ENCODE measurements at places on chromosomes 3 and 15. TPM values are rescaled to one million over a fixed set of nuclear protein-coding genes. Genes with fewer than 3 reads are reported as not detected.

The RBPMS2 gene
- total RNA-seq = not detected

The ALPK3 gene
- total RNA-seq = 0.79 TPM

The RBMS3 gene
- 43.2 TPM for total RNA-seq

The APOD gene
- total RNA-seq = not detected

The TPRG1 gene
- total RNA-seq = 2.0 TPM

The C2CD4A gene
- 0.11 TPM for total RNA-seq

The CAPN3 gene
- 5.1 TPM for total RNA-seq

The TLR9 gene
- total RNA-seq = under 0.01 TPM

The GABRA5 gene
- 5.9 TPM for total RNA-seq

The BCL2A1 gene
- total RNA-seq = not detected

The SST gene
- total RNA-seq = not detected

The DHFR2 gene
- total RNA-seq = 5.1 TPM

The NGRN gene
- 57.7 TPM for total RNA-seq

The SLC38A3 gene
- not detected for total RNA-seq

The ALDH1A2 gene
- total RNA-seq = 4.3 TPM

The OR5H1 gene
- total RNA-seq = not detected

The STRA6 gene
- total RNA-seq = 15.7 TPM

The CCDC80 gene
- 1,789 TPM for total RNA-seq

The CYP1A1 gene
- not detected for total RNA-seq

The ECE2 gene
- total RNA-seq = not detected

The GREM1 gene
- total RNA-seq = 0.65 TPM

The CLSTN2 gene
- total RNA-seq = 0.22 TPM

The NR1I2 gene
- total RNA-seq = not detected

The ARHGEF26 gene
- 23.9 TPM for total RNA-seq

The GOLGA6B gene
- total RNA-seq = not detected

The CD200R1 gene
- 0.39 TPM for total RNA-seq

The MON1A gene
- 10.0 TPM for total RNA-seq

The RAB6B gene
- total RNA-seq = under 0.01 TPM

The HHLA2 gene
- under 0.01 TPM for total RNA-seq

The SAMMSON gene
- not detected for total RNA-seq

The GRIP2 gene
- under 0.01 TPM for total RNA-seq

Measured in placental epithelial cell (primary cell).